ENCODE measurements at places on chromosomes 7 and 10.
A peak's percentile ranks its signal among the peaks of the same experiment; 100 is the strongest.

DNA sequence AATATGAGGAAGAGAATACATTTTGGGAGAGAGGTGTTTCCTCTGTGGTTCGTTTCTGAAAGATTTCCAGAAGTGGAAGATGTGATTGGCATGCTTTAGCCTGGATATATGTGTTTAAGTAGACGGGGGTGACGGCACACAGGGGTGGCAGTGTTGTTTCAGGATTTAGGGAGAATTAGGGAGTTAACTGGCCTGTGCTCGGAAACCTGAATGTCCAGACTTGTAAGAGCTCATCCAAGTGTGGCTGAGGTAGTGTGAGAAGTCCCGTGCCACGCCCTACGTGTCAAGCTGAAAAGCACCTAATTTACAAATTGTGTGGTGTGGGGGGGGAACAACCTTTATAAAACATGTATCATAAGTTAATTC, 1.1 kb downstream of the RALA start:
- peak; percentile 23 for DNase-seq

GRCh38 chr7:50418086-50418515, 32.0 kb downstream of the FIGNL1 start:
- DNase-seq = peak; percentile 64

GRCh38 chr10:78044699-78045098, 11.0 kb downstream of the RPS24 start:
- no peak for DNase-seq

DNA sequence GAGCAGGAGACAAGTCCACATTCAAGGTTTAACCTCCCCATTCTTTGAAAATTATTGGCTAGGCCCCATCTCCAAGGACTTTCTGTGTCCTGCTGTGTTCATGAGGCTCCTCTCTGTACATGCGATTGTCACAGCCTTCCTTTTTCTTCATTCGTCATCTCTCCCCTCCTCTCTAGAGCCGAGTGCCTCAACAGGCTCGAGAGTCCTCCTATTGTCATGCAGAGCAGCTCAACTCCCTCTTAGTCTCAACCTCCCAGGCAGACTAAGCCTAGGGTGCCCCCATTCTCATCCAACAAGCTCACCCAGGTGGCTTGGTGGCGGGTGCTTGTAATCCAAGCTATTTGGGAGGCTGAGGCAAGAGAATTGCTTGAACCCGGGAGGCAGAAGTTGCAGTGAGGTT, 35.1 kb upstream of the SAMD8 start:
- no peak for DNase-seq

DNA sequence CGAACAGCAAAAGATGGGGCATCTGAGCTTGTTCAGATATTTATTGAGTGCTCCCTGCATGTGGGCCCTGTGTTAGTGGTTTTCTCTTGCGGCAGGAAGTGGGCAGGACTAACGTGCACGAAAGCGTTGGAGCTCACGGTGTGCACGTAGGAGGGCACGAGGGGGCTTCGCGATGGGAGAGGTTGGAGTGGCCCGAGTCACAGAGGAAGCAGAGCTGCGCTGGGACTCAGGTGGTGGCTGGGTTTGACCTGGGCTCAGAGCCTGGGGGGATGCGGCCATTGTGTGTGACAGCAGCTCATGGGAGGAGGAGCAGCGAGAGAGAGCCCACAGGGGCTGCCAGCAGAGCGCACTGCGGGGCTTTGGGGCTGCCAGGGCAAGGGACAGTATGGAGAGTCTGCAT, 7.7 kb downstream of the ZSCAN25 start:
- DNase-seq = peak; percentile 54

Measured in activated CD4-positive, alpha-beta T cell treated with anti-CD3 and anti-CD28 coated beads, Interleukin-2, amount 50 U/mL, for 1 hour (primary cell).